ENCODE measurements at places on chromosomes 4 and X.

- DNase-seq = no peak
These were observed 21.0 kb downstream of the MSN start for GRCh38 chrX:65688403-65688871.

DNA sequence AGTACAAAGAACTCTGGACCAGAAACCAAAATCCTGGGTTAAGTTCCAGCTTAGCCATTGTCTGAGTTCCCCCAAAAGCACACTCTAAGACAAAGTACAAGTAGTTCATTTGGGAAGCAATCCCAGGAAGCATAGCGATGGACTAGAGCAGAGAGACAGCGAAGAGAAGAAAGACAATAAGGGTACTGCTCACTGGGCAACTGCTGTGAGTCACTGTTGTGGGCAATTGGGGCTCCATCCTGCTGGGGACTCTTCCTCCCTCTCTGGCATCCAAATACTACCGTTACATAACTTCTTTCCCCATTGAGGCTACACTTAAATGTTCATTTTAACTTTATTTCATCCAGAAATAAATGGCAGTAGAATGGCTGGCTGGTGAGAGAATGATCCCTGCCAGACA, 14.1 kb downstream of the SRPX start:
- DNase-seq = no peak

GRCh38 chrX:105723966-105724735, 98.2 kb upstream of the NRK start:
- DNase-seq = no peak

DNA sequence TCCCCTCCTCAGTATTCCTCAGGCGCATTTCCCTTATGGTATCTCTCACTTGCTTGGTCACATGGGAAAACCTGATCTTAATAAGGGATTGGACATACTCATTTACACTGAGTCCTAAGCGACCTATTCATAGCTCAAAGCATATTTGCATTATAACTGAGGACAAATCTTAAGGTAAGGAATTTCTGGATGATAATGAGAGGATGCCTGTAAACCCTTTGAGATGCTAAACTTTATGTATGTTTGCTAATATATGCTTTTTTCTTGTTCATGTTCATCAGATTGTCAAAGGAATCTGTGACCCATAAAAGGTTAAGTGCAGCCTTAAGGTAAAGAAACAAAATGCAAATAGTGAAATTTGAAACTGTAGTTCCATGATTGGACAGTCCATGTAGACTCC, 53.8 kb upstream of the TRPC5OS start:
- no peak for DNase-seq

- no peak for DNase-seq
These were observed 1030.3 kb upstream of the LCORL start for GRCh38 chr4:19051831-19052230.

- DNase-seq = no peak
These were observed 99.0 kb downstream of the DHRSX start for GRCh38 chrX:2401590-2402360.

- no peak for DNase-seq
These were observed 363.9 kb downstream of the KLHL13 start for GRCh38 chrX:117752745-117753144.

- DNase-seq = no peak
These were observed 401.9 kb upstream of the FSTL5 start for GRCh38 chr4:162565730-162566129.

GRCh38 chrX:44343412-44344141, at the start of gene EFHC2:
Gene EFHC2, minus strand, starts transcription at chrX:44343672. Its CDS starts 84 bp downstream, at chrX:44343588.
- peak; percentile 16 for DNase-seq

- no peak for DNase-seq
These were observed 115.2 kb upstream of the AGA start for GRCh38 chr4:177557416-177557815.

DNA sequence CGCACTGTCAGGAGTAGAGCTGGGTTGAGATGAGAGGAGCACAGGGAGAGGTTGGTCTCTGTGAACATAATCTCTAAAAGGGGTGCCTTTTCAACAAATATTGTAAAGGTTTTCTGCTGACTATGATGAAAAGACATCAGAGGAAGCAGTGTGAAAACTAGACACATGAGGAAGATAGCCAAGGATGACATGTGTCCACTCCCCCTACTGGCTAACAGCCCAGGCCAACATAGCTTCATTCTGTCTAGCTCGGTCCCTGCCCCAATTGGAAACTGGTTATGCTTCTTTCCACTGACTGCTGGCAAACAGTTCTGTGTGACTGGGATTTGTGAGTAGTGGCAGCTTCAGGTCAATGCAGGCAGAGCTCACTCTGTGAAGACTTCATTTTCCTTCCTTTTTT, 115.4 kb upstream of the ESX1 start:
- no peak for DNase-seq

DNA sequence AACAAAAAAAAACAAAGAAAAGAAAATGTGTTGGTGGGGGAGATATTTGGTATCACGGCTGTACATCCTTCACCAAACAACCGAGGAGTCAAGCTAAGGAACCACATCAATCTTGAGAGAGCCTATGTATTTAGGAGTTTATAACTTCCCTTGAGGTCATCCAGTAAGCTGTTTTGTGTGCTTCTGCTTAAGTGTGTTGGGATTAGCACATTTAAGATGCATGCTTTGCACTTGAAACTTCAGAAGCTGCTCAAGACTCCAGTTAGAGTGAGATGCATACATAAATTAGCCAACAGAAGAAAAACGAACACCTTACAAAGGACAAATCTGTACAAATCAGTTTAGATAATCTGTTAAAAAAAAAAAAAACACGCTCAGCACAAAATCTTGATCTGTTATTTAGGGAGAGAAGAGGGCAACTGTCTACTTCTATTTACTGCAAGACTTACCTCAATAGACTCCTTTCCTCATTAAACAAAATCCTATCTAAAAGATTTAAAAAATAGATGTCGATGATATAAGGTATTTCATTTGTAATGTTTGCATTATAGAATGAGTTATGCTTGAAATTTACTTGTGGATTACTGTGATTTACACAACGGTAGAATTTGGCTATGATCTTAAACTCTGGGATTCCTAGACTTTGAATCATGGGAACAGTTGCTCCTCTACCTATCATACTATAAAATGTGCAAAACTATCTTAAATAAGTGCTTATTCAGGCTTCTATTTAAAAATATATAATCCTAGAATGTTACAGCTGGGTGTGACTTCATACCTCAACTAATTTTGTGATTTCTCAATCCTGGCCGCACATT, 53.8 kb upstream of the NAP1L5 start:
- no peak for DNase-seq

GRCh38 chr4:52038103-52038912, at the start of gene SGCB:
Gene SGCB, minus strand, starts transcription at chr4:52038299. Its CDS starts 40 bp downstream, at chr4:52038259.
- peak; percentile 44 for DNase-seq

DNA sequence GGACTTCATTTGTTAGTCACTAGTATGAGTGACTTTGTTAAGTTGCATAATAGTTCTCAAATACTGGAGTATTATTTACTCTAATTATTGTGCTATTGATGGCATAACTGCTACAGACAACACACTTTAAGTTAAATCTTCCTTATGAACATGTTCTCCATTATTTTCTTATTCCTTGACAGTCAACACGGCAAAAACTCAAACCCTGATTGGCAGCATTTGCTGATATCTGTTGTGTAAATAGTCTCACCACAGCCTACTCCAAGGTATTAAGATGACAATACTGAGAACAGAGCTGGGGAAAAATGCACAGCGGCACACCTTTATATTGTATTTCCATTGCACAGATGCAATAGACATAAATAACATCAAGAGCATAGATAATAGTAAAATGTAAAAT, 568.0 kb upstream of the AADAT start:
- no peak for DNase-seq

GRCh38 chr4:110193822-110194761, 4.3 kb downstream of the ELOVL6 start:
- peak; percentile 39 for DNase-seq

- DNase-seq = no peak
These were observed 27.5 kb downstream of the YY2 start for GRCh38 chrX:21883258-21883657.

DNA sequence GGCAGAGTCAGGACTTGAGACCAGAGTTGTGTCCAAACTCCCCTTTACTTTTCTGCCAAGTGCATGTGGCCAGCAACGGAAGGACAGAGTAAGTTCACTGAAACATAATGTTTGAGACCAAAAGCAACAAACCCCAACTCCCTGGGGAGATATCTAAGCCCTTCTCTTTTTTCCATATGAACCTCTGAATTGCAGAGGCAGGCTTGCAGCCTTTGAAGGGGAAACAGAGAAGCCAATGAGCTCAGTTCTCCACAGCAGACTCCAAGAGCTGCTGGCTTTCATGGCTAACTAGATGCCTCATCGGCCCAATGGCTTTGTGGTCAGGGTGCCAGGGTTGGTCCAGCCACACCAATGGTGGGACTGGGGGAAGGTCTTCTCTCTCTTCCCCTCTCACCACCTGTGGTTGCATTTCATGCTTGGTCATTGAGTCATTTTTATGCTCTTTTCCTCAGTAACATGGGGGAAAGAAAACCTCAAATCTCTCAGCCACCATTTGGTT, 34.0 kb downstream of the STARD8 start:
- DNase-seq = no peak

- no peak for DNase-seq
These were observed 95.8 kb downstream of the RNF150 start for GRCh38 chr4:141037446-141037845.

DNA sequence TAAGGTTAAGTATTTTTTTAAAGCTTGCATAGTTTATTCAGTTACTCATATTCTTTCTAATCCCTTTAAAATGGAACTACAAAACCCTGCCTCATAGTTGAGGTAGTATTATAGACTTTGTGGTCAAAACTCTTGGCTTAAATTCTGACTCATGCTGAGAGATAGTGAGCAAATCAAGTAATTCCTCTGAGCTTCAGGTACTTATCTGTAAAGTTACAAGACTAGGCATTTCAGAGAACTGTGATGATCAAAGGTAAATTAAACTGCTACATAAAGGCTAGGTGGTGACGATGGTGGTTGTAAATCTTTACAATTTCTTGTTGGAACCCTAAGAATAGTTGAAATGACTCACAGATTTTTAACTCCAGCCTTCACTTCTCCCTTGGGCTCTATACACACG, 3.2 kb upstream of the CLOCK start:
- DNase-seq = no peak

GRCh38 chr4:21790438-21791029, 158.0 kb downstream of the KCNIP4 start:
- DNase-seq = no peak

DNA sequence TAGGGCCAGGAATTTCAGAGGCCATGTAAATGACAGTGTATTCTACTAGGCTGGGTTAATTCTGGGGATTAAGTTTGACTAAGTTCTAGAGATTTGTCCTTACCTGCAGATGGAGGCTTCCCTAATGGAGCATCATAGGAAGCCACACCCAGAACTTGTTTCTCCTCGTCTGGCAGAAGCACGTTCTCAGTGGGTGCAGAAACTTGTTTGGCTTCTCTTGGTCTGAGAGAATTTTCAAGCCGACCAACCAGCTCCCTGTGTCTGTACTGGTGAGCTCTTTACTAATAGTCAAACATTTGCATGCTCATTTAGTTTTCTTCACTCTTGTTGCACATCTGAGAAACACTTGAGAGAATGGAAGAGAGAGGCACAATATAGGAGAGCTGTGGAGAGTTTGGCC, 907 bp upstream of the ATP10D start:
- DNase-seq = no peak

DNA sequence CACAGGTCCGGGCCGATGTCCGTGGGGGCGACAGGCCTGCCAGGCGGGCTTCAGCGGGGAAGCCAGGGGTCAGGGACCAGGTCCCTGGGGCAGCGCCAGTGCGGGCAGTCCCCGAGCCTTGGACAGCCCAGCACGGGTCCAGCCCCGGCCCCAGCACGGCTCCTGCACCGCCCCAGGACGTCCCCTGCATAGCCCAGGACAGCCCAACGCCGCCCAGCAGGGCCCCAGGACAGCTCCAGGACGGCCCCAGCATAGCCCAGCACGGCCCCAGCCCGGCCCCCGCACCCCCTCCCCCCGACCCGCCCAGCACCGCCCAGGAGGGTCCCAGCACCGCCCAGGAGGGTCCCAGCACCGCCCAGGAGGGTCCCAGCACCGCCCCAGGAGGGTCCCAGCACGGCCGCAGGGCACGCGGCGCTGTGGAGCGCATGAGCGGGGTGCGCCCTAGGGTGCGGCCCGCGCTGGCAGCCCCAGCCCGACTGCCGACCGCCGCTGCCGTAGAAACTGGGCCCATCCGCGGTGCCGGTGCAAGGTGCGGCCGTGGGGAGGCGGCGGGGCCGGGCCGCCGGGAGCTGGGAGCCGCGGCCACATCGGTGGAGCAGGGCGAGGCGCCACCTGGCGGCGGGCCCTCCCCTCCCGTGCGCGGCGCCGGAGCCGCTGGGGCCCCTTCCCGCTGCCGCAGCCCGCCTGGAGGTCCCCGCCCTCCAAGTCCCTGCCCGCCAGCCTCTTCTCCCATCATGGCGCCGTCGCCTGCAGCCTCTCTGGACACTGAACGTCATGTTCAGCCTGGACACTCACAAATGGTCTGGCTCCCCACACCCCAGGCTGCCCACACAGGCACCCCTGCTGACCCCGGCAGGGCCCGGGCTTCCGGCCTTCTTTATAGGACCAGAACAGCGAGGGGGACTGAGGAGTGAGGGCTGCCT, 106.8 kb upstream of the NKX1-1 start:
- peak; percentile 45 for DNase-seq

- DNase-seq = no peak
These were observed 37.5 kb downstream of the AFAP1 start for GRCh38 chr4:7902101-7902553.

GRCh38 chr4:113513382-113513781, 248.2 kb downstream of the CAMK2D start:
- no peak for DNase-seq

DNA sequence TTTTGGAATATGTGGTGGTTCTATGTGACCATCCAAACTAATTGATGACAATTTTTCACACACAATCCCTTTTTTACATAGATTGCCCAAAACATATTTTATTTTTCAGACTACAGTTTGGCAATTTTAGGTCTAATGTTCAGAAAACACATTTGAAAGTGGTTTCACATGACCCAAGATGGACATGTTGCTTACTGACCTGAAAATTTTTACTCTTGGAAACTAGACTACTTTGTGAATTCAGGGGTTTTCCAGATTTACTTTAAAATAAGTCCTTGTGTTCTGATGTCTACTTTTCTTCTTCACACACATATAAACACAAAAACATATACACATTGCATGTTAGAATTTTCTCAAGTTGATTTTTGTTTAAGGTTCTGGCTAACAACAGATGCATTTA, 79.5 kb downstream of the HMGB2 start:
- no peak for DNase-seq

DNA sequence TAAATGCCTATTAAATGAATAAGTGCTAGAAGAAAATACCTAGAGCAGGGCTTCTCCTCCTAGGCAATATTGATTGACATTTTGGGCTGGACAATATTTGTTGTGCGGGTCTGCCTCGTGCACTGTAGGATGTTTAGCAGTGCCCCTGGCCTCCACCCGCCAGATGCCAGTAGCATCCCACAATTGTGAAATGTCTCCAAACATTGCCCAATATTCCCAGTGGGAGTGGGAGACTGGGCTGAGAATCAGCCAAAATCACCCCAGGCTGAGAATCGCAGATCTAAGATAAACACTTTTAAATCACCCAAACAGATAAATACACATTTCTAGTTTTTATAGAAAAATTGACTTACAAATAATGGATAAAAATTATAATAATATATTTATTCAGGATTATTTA, 916.2 kb upstream of the LCORL start:
- DNase-seq = no peak

Measured in stimulated activated CD4-positive, alpha-beta T cell treated with anti-CD3 and anti-CD28 coated beads, Interleukin-15, amount 100 ng/mL, for 1 hour (primary cell).